ENCODE measurements at places on chromosomes 1 and 21.

DNA sequence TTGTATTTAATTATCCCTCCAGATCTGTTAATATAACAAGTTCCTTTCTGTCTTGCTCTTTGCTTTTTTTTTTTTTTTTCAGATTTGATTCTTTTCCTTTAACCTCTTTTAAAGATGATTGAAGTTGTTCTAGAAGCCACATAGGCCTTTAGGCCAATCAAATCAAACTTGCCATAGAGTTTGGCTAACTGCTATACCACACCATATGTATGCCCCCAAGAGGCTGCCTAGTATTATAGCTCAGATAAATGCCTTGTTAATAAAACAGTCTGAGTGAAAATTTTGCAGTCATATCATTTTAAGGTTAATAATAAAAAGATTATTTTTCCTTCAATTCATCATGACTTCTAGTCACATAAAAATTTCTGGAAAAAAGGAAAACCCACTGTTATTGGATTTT lies 696.0 kb upstream of the CHRM3 start:
- DNase-seq, result no peak

DNA sequence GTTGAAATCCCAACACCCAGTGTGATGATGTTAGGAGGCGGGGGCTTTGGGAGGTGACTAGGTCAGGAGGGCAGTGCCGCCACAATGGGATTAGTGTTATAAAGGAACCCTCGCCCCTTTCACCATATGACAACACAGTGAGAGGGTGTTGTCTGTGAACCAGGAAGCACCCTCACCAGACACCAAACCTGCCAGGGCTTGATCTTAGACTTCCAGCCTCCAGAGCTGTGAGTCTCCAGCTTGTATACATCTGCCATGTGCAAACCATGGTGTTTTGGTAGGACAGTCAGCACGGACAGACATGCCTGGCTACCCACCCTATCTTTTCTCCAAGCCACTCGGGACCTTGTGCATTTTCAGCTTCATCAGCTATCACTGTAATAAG lies 4.0 kb downstream of the TRIM11 start:
- DNase-seq, result no peak

DNA sequence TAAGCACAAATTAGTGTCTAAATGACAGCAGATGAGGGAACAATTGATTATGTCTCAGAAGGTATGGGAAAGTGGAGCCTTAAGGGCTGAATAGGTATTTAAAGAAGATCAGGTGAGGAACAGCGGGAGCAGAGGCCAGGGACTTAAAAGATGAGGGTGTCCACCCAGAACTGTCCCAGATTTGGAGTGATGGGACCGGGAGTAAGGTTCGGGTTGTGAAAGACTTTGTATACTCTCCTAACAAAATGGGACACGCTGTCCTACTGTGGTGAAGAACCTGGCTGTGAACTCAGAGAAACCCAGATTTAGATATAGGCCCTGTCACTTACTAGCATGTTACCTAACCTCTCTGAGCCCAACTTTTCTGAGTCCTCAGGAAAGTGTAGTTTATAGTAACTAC lies 140.6 kb downstream of the C1orf21 start:
- no peak for DNase-seq

DNA sequence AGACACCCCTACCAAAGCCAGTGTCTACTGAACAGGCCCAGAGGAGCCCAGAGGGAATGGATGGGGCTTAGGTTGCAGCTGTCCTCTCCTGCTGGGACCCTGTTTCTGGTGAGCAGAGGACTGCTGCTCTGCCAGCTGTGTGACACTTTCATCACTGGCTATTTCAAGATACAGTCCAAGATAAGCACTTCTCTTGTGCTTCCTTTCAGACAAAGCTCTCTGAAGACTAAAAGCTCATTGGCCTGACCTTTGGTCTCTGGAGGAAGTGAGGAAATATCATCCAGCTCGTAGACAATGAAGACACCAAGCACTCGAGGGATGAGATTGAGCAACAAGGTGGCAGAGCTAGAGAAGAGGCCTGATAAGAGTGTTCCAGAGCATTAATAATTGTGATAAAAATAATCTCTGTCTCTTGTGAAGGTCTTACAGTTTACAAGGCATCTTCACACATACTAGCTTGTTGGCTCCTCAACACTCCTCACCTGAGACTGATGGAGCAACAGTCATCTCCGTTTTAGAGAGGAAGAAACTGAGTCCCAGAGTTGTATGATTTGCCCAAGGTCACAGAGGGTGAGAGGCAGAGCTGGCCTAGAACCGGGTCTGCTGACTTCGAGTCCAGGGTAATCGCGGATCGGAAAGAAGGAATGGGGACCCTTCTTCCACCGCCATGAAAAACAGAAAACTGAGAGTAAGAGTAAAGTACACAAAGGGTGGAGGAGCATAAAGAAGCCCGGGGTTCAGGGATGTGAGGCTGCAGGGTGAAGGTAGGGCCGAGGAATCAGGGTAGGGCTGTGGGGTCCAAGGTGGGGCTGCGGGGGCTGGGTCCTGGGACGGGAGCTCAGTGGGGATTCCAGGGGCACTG lies 666 bp downstream of the PAFAH2 start:
- DNase-seq, result no peak

- DNase-seq, result no peak
Measured at GRCh38 chr1:241899210-241899609, 51.2 kb downstream of the EXO1 start.

DNA sequence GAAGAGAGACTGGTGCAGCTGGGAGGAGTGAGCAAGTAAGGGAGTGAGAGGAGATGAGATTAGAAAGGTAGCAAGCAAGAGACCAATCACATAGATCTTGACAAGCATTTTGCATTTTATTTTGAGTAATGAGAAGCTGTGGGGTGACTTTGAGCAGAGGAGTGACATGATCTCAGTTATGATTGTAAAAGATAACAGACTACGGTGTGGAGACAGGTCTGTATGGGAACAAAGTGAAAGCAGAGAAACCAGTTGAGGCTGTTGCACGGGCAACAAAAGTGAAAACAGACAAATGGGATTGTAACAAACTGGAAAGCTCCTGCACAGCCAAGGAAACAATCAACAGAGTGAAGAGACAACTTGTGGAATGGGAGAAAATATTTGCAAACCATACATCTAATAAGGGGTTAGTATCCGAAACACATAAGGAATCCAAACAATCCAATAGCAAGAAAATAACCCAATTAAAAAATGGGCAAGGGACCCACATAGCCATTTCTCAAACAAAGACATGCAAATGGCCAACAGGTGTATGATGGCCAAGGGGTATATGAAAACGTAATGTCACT lies 68.4 kb downstream of the SNRPE start:
- DNase-seq, result no peak
